ENCODE measurements at places on chromosomes 2 and 18.

- no peak for DNase-seq
Observed at GRCh38 chr18:11517704-11518103, 91.7 kb upstream of the SLC35G4 start.

DNA sequence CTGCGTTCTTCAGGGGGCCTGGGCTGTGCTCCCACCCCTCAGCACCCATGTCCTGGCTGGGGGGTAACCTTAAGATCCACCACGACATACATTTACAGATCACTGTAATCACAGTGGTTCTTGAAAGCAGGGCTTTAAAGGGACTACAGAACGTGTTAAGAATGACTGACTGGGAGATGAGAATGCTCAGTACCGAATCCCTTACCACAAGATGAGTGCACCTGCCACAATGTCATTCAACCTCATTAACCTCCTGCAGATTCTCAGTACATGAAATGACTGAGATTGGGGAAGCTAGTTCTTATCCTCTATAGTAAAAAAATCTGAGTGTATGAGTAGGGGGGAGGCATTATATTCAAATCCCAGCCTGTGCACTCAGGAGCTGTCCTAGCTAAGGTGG lies 10.5 kb upstream of the PIEZO2 start:
- DNase-seq: no peak

DNA sequence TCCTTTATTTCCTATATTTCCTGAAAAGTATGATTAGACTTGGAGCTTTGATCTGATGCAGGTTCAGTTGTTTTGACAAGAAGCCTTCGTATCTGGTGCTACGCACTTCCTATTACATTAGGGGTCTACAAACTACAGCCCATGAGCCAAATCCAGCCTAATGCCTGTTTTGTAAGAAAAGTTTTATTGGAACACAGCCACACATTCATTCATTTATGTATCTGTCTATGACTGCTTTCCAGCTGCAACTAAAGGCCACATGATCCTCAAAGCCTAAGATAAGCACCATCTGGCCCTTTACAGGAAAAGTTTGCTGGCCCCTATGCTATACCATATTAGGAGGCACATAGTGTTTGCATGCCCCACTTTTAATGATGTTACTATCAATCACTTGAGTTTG lies 26.0 kb downstream of the EIF2AK3 start:
- no peak for DNase-seq

DNA sequence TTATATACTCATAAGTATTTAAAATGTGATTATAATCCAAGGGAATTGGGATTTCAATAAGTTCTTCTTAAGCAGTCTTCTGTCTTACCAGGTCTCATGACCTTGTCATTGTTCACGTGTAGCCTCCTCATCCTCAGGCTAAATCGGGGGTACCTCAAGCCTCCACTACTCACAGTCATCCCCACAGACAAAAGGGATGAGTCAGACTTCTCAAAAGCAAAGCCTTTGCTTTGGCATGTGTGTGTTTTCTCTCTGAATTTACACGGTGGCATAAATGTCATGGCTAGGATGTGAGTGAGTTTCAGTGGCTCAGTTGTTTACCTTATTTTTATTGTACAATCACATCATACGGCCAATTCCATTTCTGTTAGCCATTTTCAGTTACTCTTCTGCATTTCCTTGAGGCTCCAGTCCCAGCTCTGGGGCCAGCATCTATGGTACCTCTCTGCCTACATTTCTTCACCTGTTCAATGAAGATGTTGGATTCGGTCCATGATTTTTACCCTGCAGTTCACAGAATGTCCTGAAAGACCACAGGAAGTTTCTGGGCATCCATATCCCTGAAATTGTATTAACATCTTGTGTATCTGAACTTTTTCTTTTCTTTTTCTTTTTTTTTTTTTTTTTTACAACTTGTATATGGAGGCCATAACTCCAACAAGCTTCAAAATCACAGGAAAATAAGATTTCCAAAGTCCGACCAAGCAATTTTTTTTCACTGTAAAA lies 195.3 kb downstream of the FHOD3 start:
- DNase-seq: no peak
